ENCODE measurements at places on chromosomes 6 and 20.

DNA sequence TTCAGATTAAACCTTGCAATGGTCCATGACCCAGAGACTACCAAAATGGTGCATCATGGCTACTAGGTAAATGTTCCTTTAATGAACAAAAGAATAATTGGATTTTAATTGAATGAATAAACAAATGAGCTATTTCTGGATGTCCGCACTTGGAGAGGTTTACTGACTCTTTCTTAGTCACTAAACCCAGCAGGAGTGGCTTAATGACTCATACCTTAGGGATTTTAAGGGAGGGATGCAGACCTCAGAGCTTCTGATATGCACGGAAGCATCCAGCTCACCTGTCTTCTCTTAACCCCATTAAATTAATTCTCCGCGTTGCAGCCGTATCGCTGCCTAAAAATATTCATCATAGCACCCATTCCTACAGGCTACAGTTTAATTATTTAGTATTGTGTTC lies 970.0 kb upstream of the SLC35B3 start:
- no peaks in the 10 kb centered on the region for H3K36me3 ChIP-seq
- DNase-seq = no peak
- no peaks in the 10 kb centered on the region for H3K4me1 ChIP-seq
- H3K4me3 ChIP-seq = no peak overlapping the region
- H3K27me3 ChIP-seq = no peaks in the 10 kb centered on the region

DNA sequence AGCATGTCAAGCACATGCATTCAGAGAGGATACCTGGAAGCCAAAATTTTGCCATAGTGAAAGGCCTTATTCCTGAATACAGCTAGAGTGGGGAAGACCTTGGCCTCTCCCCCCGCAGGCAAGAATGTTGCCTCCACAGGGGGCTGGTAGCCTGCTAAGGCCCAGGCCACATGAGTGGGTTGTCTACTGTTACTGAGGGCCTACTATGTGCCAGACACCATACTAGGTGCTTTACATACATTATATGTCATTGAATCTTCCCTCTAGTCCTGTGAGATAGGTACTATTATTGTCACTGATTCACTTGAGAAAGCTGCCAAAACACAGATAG lies 642 bp upstream of the PI16 start:
- DNase-seq = peak; percentile 27
- H3K4me1 ChIP-seq = peaks cover 17% of the 10 kb centered on the region
- no peak overlapping the region for H3K4me3 ChIP-seq

- H3K27me3 ChIP-seq = no peaks in the 10 kb centered on the region
- no peak overlapping the region for H3K27ac ChIP-seq
- H3K4me1 ChIP-seq = no peaks in the 10 kb centered on the region
- DNase-seq = no peak
These were observed 95.9 kb downstream of the SAMD5 start for GRCh38 chr6:147604373-147604772.

GRCh38 chr6:112967974-112968373 lies 620.8 kb downstream of the RFPL4B start:
- no peak overlapping the region for H3K27ac ChIP-seq
- no peaks in the 10 kb centered on the region for H3K4me1 ChIP-seq
- H3K36me3 ChIP-seq = no peaks in the 10 kb centered on the region
- DNase-seq = no peak

- H3K36me3 ChIP-seq = no peaks in the 10 kb centered on the region
- no peak overlapping the region for H3K4me3 ChIP-seq
- H3K4me1 ChIP-seq = no peaks in the 10 kb centered on the region
- no peak overlapping the region for H3K27ac ChIP-seq
These were observed 1138.9 kb upstream of the ADGRB3 start for GRCh38 chr6:67496191-67496590.

DNA sequence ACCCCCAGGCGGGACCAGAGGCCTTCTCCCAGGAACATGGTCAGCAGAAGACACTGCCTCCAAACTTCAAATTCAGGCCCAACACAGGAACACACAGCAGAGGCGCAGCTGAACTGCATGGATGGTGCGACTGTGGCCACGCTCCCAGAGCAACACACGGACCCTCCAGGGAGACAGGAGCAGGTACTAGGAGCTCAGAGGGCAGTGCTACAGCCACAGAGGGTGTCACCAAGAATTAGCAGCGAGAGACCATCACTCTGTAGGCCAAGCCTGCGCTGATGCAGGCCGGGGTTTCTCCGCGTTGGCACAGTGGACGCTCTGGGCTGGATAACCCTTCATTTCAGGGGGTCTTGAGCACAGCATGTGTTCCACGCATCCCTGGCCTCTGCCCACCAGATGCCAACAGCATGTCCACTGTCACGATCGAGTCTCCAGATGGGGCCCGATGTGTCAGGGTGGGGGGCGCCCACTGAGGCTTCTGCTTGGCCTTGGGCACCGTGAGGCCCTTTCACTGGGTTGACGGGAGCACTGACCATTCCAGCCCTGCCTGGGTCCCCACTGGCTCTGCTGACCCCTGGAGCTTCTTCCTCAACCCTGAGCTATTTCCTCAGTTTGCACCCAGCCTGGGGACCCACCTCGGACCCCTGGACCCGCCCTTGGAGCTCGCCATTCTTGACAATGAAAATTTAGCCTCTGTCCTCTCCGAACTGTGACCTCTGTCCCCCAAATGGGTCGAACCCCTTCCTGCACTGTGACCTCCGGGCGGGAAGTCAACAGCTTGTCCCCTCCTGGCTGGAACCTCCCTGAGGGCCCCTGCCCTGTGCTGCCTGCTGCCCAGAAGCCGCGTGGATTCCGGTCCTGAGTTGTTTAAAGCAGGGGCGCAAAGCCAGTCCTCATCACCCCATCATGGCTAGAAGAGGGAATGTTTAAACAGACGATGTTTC lies 239.4 kb downstream of the DLL1 start:
- H3K27ac ChIP-seq = no peak overlapping the region
- peak; percentile 63 for DNase-seq
- H3K36me3 ChIP-seq = no peaks in the 10 kb centered on the region

- DNase-seq = no peak
- H3K27ac ChIP-seq = no peak overlapping the region
- no peak overlapping the region for H3K4me3 ChIP-seq
- no peaks in the 10 kb centered on the region for H3K4me1 ChIP-seq
- H3K36me3 ChIP-seq = no peaks in the 10 kb centered on the region
- no peaks in the 10 kb centered on the region for H3K27me3 ChIP-seq
These were observed 7.9 kb upstream of the SLC2A10 start for GRCh38 chr20:46701556-46701955.

GRCh38 chr20:37200926-37201826 lies 21.8 kb upstream of the MROH8 start:
- H3K27ac ChIP-seq = no peak overlapping the region
- DNase-seq = no peak
- no peaks in the 10 kb centered on the region for H3K27me3 ChIP-seq
- H3K4me3 ChIP-seq = no peak overlapping the region
- peaks cover 73% of the 10 kb centered on the region for H3K36me3 ChIP-seq

GRCh38 chr6:31068669-31069340 lies 43.6 kb downstream of the C6orf15 start:
- H3K27ac ChIP-seq = no peak overlapping the region
- no peaks in the 10 kb centered on the region for H3K4me1 ChIP-seq
- H3K27me3 ChIP-seq = no peaks in the 10 kb centered on the region
- no peak overlapping the region for H3K4me3 ChIP-seq
- H3K36me3 ChIP-seq = no peaks in the 10 kb centered on the region
- peak; percentile 87 for DNase-seq

- H3K4me3 ChIP-seq = no peak overlapping the region
- H3K36me3 ChIP-seq = no peaks in the 10 kb centered on the region
- no peak overlapping the region for H3K27ac ChIP-seq
- DNase-seq = no peak
- H3K27me3 ChIP-seq = no peaks in the 10 kb centered on the region
- peaks cover 8% of the 10 kb centered on the region for H3K4me1 ChIP-seq
These were observed 69.8 kb downstream of the DST start for GRCh38 chr6:56572788-56573471.

All from spleen (tissue), 13 donors.